Umbilical cord (tissue), 2 donors: ENCODE measurements at places on chromosomes 16 and 17. TPM values are rescaled to one million over a fixed set of nuclear protein-coding genes. Genes with fewer than 3 reads are reported as not detected.
A peak's percentile ranks its signal among the peaks of the same experiment; 100 is the strongest.

DNA sequence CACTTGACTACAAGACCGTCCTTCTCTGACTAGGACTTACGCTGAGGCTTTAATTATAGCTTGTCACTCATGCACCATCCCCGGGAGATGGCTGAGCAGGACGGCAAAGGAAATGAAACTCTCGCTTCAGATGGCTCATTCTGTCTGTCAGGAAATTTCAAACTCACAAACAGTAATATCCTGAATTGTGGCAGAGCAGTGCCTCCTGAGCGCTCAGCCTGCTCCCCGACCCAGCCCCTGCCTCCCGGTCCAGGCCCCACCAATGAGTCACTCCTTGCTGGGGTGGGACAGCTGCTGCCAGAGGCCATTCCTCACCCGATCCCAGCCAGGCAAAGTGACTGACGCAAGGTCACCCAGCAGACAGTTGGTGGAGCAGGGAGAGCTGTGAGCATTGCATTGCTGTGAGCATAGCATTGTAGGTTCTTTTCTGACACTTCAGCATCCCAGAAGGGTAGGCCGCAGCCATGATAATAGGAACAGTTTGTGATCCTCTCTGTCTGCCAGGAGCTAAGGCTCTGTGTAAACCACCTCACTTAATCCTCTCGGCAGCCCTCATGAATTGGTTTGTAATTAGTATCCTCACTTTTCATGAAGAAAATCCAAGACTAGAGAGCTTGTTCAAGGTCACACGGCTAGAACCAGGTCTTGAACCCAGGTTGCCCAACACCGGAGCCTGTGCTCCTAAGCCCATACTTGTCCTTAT, 20.9 kb downstream of the CCDC182 start:
- no peak for DNase-seq

- DNase-seq: no peak
Measured at GRCh38 chr17:32771396-32771795, 105.5 kb downstream of the MYO1D start.

DNA sequence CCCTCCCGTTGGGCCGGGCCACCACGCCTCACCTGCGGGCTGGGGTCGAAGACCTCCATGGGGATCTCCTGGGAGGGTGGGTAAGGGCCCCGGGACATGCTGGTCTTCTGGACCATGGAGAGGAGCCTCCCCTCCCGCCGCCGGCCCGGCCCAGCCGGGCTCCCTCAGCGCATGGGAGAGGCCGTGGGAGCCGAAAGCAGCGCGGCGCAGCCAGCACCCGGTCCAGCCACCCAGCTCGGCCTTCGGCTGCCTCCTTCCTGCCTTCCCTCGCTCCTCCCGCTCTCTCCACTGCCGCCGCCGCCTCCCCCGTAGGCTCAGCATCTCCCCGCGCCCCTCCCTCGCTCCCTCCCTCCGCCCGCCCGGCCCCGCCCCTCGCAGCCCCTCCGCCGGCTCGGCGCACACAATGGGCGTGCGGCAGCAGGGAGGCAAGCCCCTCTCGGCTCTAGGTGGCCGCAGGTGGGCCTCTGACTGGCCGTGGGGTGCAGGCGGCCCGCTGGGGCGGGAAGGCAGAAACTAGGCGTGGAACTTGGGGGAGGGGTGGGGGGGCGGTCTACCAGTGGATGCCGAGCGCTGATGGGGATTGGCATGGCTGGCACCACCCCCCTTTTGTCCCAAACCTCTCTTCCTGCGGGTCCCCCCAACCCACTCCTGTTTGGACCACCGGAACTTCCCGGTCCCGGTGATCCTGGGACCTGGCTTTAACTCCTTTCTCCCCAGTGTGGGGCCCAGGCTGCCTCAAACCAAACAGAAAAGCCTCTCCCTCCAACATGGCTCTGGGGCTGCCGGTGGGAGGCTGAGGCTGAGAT, at the start of gene CACNB1:
TSS of gene CACNB1 (minus strand) at position 290 of the 806 bp plus-strand sequence. CDS start at position 116, 174 bp downstream.
- DNase-seq: peak; percentile 88

GRCh38 chr17:38797158-38797490, 2.2 kb downstream of the PIP4K2B start:
- no peak for DNase-seq

DNA sequence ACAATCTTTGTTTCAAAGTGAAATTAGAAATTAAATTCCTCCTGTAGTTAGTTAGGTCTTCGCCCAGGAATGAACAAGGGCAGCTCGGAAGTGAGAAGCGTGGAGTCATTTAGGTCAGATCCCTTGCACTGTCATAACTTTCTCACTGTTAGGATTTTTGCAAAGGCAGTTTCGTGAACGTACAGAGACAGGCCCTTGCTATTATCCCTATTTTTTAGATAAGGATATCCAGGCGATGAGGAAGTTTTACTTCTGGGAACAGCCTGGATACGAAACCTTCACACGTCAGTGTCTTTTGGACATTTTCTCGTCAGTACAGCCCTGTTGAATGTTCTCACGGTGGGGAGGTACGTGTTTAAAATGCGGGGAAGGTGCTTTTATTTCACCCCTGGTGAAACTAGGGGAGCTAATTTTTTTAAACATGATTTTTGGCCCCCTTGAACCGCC, 318 bp upstream of the RBL2 start:
- DNase-seq: no peak

DNA sequence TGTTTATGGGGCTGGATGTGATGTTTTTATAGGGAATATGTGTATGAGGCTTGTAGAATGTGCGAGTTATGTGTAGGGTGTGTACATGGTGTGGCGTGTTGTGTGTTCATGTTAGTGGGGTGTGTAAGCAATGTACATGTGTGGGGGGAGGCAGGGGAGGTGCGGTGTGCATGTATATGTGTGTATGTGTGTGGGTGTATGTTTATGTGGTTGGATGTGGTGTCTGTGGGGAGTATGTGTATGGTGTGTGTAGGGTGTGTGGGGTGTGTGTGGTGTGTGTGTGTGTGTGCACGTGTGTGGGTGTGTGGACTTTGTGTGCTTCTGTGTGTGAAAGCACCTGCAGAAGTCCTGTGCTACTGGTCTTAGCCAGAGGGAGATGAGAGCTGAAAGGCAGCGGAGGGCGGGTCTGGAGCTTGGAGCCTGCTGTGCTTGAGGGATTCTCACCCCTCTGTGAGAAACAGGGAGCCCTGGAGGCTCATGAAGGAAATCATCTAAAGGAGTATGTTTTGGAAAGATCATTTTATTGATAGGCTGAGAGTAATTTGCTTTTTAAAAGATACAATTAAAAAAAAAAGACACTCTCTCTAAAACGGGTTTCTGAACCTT, 222.7 kb downstream of the HS3ST4 start:
- no peak for DNase-seq

GRCh38 chr16:88739977-88740726, 33.8 kb downstream of the CTU2 start:
- DNase-seq: no peak

DNA sequence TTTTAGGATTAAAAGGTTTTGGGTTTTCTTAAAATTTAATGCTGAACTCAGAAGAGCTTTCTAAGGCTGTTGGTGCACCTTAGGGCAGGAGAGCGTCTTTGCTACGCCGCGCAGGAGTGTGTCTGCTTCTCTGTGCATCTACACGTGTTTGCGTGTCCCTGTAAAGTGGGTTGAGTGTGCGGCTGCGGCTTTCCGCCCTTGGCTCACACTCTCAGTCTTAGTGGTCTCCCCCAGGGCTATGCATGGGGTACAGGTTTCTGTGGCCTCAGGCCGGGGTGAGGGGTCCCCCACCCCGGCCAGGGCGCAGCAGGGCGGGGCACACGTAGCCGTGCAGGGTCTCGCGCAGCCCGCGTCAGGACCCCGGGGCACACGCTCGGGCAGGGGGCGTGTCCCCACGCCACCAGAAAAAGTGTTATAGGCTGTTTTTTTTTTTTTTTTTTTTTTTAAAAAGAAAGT, 727 bp upstream of the TENT4B start:
- DNase-seq: no peak

DNA sequence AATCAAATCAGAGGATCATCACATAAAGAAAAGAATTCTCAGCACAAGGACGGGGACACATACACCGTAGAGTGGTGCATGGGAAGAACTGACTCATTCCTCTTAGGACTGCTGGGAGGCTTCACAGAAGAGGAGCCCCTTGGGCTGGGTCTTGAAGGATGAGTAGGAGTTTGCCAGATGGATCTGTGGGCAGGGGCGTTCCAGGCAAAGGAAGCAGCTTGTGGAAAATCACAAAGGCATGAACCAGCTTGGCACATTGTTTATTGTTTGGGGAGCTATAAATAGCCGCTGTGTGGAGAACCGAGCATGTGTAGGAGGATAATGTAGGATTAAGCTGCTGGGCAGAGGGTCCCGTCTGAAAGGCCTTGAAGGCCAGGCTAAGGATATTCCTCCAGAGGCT, 5.1 kb upstream of the SLC16A11 start:
- no peak for DNase-seq

GRCh38 chr17:77281904-77282367, 141.2 kb downstream of the SEC14L1 start:
- DNase-seq: no peak

DNA sequence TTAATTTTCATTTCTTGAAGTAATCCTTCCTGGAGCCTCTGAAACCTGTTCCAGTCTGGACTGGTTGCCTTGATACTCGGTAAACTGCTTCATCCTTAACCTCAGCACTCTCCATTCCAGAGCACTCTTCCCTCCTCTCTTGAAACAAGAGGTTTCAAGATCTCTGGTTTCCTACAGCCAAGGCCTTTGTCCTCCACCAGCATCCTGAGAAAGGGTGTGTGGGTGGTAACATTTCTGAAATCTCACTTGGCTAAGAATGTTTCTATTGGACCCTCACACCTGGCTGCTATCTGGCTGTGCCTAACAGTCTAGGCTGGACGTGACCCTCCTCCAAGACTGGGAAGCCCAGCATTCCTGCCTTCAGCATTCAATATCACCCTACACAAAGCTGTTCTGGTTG, 99.7 kb downstream of the CYTH1 start:
- no peak for DNase-seq

DNA sequence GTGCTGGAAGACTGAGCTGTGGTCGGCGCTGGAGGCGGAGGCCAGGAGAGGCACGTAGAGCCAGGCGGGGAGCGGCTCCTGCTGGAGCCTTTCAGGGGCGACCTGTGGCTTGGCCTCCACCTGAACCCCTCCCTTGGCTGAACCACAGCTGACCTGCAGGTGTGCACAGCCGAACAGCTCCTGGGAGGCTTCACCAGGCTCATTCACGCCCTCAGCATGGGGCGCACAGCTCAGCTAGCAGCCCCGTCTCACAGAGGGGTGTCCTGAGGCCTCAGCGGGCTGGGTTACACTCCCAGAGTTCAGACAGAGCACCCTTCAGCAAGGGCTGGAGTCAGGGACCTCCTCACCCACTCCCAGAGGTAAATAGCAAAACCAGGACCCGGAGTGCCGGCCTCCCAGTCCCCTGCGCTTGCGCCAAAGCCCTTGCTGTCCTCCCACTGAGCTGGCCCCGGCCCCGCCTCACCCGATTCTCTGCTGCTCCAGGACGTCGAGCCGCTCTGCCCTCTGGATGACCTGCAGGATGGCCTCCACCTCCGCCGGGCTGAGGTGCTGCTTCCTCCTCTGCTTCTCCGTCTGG, 31.7 kb downstream of the RPH3AL start:
- DNase-seq: peak; percentile 57

DNA sequence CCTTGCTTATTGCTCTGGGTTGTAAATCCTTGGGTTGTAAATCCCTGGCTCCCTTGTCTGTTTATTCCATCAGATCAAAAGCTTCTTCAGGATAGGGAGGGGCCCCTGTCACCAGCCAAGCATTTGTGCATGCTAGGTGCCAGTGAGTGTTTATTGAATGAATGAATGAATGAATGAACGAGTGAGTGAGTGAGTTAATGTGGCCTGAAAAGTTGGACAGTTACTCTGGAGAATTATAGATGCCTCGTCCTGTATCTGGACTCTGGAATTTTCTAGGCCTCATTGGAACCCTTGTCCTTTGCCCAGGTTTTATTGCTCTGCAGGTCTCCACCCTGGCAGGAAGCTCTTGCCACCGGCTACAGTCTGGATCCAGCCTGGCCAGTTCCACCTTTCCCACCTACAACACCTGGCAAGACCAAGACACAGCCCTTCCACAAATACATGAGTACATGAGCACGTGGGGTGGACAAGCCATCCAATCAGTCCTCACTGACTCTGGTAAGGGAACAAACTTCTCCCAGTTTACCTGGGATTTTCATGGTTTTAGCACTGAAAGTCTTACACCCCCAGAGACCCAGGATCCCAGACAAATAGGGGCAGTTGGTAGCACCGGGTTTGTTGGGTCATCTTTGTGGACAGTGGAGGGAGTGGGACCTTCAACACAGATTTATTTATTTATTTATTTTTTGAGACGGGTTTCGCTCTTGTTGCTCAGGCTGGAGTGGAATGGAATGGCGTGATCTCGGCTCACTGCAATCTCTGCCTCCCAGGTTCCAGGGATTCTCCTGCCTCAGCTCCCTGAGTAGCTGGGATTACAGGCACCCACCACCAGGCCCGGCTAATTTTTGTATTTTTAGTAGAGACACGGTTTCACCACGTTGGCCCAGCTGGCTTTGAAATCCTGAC, 14.7 kb upstream of the CDH1 start:
- DNase-seq: no peak

GRCh38 chr17:28228109-28228840, 90.7 kb upstream of the TMEM97 start:
- DNase-seq: no peak

DNA sequence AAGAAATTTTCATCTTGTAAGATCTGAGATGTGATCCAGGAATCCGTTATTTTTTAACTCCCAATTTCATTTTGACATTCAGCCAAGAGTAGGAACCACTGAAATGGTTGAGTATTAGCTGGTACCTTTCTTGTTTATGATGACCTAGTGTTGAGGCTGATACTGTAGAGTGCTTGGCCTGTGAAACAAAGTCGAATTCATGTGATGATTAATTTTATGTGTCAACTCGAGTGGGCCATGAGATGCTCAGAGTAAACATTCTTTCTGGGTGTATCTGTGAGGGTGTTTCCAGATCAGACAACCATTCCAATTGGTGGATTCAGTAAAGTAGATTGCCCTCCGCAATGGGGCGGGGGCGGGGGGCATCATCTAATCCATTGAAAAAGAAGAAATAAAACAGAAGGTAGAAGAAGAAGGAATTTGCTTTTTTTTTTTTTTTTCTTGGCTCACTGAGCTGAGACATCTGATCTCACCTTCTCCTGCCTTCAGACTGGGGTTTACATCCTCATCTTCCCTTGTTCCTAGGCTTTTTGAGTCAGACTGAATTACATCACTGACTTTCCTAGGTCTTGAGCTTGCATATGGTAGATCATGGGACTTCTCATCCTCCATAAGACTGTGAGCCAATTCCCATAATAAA, 264.6 kb upstream of the KCNJ16 start:
- DNase-seq: no peak

Gene MT1H
- 13.0 TPM for total RNA-seq

Gene GPR142
- 1.2 TPM for total RNA-seq

Gene COL1A1
- total RNA-seq: 6,804 TPM

Gene RNF222
- total RNA-seq: not detected

Gene EFCAB5
- total RNA-seq: 4.3 TPM

Gene RNF112
- total RNA-seq: 20.5 TPM

Gene TBC1D3G
- 1.4 TPM for total RNA-seq

Gene FLII
- total RNA-seq: 118 TPM

Gene IGF2BP1
- total RNA-seq: 9.4 TPM

Gene TMC7
- total RNA-seq: 1.9 TPM

Gene TP53TG3
- total RNA-seq: 0.48 TPM
